ENCODE measurements at places on chromosomes 11 and 22. TPM values are rescaled to one million over a fixed set of nuclear protein-coding genes. Genes with fewer than 3 reads are reported as not detected.

Gene CYP2D6
- 2.8 TPM for polyA plus RNA-seq

GRCh38 chr11:62341588-62341987, 4.3 kb downstream of the ASRGL1 start:
- H3K36me3 ChIP-seq, result no peaks in the 10 kb centered on the region
- H3K27me3 ChIP-seq, result peaks cover 19% of the 10 kb centered on the region
- no peak for DNase-seq

- H3K4me3 ChIP-seq, result no peak overlapping the region
- DNase-seq, result no peak
- no peaks in the 10 kb centered on the region for H3K27me3 ChIP-seq
- no peaks in the 10 kb centered on the region for H3K36me3 ChIP-seq
Measured at GRCh38 chr11:134950692-134951304, 538.8 kb upstream of the B3GAT1 start.

DNA sequence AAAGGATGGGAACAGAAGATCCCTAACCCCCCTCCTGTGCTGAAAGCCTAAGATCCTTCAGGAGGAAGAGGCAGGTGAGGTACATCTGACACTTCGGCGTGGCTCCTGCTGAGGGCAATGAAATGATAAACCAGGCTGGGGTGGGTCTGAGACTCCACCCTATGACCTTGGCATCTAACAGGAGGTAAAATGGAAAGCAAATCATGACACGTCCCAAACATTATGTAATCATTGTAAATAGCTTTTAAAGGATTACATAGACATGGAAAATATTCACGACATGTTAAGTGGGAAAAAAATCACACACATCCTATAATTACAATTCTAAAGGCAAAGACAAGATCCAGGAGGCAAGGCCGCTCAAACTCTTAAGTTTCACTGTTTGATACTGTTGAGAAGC, 70.5 kb downstream of the LINC01488 start:
- no peak overlapping the region for H3K4me3 ChIP-seq
- no peaks in the 10 kb centered on the region for H3K36me3 ChIP-seq
- H3K4me1 ChIP-seq, result peaks cover 16% of the 10 kb centered on the region
- H3K27me3 ChIP-seq, result no peaks in the 10 kb centered on the region
- no peak overlapping the region for H3K27ac ChIP-seq

DNA sequence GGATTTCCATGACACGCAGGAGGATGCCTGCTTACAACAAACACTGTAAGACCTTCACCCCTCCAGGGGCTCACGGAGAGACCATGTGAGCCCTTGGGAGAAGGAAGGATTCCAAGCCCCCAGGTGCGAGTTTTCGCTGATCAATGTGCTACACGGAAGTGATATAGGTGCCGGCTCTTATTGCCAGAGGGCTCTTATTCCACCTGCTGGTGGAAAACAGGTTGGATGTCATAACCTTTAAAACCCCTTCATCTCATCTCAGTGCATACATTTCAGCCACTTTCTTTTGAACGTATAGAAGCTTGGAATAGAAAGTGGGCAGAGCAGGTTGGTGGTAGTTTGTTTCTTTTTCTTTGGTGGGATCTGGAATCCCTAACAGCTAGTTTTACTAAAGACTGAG, 25.8 kb downstream of the LAYN start:
- H3K4me1 ChIP-seq, result peaks cover 13% of the 10 kb centered on the region
- no peaks in the 10 kb centered on the region for H3K27me3 ChIP-seq
- no peaks in the 10 kb centered on the region for H3K36me3 ChIP-seq
- no peak overlapping the region for H3K4me3 ChIP-seq

DNA sequence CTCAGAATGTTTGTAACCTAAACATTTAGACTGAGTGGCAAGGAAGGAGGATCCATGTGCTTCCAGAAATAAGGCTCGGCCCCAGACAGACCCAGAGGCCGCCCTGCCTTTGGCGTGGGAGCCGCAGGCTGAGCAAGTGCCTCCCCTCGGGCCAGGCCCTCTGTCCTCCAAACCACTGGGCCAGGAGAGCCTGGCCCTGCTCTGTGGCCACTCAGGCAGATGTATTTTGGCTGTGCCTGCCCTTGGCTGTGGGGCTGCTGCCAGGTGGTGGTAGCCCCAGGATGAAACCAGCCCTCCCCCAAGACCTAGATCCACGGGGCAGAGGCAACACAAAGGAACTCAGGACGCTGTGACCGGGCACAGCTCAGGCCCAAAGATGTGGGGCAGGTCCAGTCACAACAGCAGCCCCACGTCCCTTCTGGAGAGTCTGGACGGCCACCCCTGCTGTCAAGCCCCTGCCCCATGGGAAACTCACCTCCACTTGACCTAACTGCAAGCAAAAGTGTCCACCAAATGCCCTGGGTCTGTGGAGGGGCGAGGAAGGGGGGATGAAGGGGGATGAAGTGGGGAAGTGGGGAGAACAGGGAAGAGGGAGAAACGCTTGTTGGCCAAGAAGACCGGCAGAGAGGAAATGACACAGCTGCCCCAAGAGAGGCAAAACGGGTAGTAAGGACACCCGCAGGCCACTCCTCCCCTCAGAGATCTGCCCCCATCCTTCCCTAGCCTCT, 24.0 kb downstream of the PISD start:
- H3K4me3 ChIP-seq, result no peak overlapping the region
- no peak for DNase-seq
- peaks cover 3% of the 10 kb centered on the region for H3K4me1 ChIP-seq
- no peaks in the 10 kb centered on the region for H3K27me3 ChIP-seq
- no peak overlapping the region for H3K27ac ChIP-seq

- no peak for DNase-seq
- peak overlapping the region; percentile 43 for H3K27ac ChIP-seq
- peaks cover 60% of the 10 kb centered on the region for H3K36me3 ChIP-seq
- no peaks in the 10 kb centered on the region for H3K27me3 ChIP-seq
- peaks cover 75% of the 10 kb centered on the region for H3K4me1 ChIP-seq
Measured at GRCh38 chr11:57306161-57306876, 18.4 kb downstream of the TNKS1BP1 start.

- peaks cover 31% of the 10 kb centered on the region for H3K4me1 ChIP-seq
- H3K27ac ChIP-seq, result peak within 1 kb of the TSS; percentile 72
- DNase-seq, result peak; percentile 55
- no peaks in the 10 kb centered on the region for H3K27me3 ChIP-seq
- H3K36me3 ChIP-seq, result peaks cover 22% of the 10 kb centered on the region
- H3K4me3 ChIP-seq, result peak within 1 kb of the TSS; percentile 87
Measured at GRCh38 chr11:71453037-71453917, at the start of gene NADSYN1. NADSYN1 (plus strand) TSS chr11:71453203; CDS start chr11:71453297, 94 bp downstream.

Gene OR52I1
- polyA plus RNA-seq, result not detected

GRCh38 chr11:67349457-67349856, 3.9 kb downstream of the POLD4 start:
- no peak overlapping the region for H3K4me3 ChIP-seq
- H3K27ac ChIP-seq, result no peak overlapping the region
- DNase-seq, result no peak
- H3K36me3 ChIP-seq, result no peaks in the 10 kb centered on the region
- H3K27me3 ChIP-seq, result no peaks in the 10 kb centered on the region

GRCh38 chr11:116310698-116311097, 462.1 kb downstream of the BUD13 start:
- peaks cover 5% of the 10 kb centered on the region for H3K4me1 ChIP-seq
- H3K36me3 ChIP-seq, result no peaks in the 10 kb centered on the region
- H3K4me3 ChIP-seq, result no peak overlapping the region

Gene OR6A2
- polyA plus RNA-seq, result 0.05 TPM

Gene BDNF
- 0.35 TPM for polyA plus RNA-seq

DNA sequence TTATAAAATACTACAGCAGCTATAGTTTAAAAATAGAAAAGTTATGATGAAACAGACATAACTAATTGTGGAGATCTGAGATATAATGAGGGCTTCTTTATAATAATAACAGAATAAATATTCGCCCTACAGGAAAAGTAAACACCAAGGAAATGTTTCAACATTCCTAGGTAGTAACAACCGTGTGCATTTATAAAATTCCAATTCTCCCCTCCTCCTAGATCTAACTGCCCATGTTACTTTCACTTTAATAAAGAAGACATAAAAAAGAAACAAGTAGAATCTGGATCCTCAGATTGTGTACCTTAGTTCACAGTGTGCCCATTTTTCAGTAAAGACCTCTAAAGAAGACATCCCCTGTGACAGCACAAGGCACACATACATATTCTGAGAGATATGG, 57.8 kb upstream of the MN1 start:
- no peak overlapping the region for H3K4me3 ChIP-seq
- H3K27me3 ChIP-seq, result no peaks in the 10 kb centered on the region
- no peaks in the 10 kb centered on the region for H3K4me1 ChIP-seq
- H3K36me3 ChIP-seq, result peaks cover 27% of the 10 kb centered on the region
- DNase-seq, result no peak
- no peak overlapping the region for H3K27ac ChIP-seq

- no peak overlapping the region for H3K27ac ChIP-seq
- H3K27me3 ChIP-seq, result peaks cover 32% of the 10 kb centered on the region
- H3K4me3 ChIP-seq, result no peak overlapping the region
- H3K4me1 ChIP-seq, result peaks cover 41% of the 10 kb centered on the region
- no peak for DNase-seq
- H3K36me3 ChIP-seq, result no peaks in the 10 kb centered on the region
Measured at GRCh38 chr11:57650739-57651090, 1.0 kb upstream of the YPEL4 start.

Gene CAVIN3
- 26.0 TPM for polyA plus RNA-seq

- peaks cover 22% of the 10 kb centered on the region for H3K4me1 ChIP-seq
- peaks cover 4% of the 10 kb centered on the region for H3K27me3 ChIP-seq
- no peak overlapping the region for H3K27ac ChIP-seq
Measured at GRCh38 chr11:125952973-125953372, 7.1 kb downstream of the VSIG10L2 start.

DNA sequence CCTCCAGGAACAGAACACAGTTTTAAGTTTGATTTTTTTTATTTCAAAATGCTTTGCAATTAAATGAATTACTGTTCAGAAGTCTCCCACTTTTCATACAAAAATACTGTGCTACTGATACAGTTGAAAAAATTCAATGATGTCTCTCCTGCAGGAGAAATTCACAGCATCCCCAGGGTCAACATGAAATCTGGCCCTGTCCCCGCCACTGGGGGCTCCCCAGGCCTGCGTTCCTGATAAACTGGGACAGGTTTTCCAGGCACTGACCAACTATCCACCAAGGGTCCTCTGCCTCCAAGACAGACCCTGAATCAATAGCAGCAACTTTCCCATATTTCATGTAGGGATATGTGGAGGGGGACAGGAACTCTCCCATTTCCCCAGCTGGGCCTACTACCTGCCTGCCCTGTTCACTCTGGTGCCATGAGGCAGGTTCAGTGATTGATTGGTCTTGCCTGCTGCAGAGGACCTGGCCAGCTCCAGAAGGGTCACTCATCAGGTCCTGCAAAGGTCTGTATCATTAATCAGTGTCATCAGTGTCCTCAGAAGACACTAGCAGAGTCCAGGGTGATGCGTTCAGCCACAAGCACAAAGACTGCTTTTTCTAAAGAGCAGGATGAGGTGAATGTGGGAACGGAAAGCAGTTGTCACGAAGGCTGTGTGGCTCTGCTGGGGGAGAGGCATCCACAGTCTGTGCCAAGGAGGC, 43.4 kb downstream of the PISD start:
- H3K4me1 ChIP-seq, result peaks cover 9% of the 10 kb centered on the region
- H3K36me3 ChIP-seq, result peaks cover 33% of the 10 kb centered on the region
- no peaks in the 10 kb centered on the region for H3K27me3 ChIP-seq
- no peak overlapping the region for H3K4me3 ChIP-seq

Gene GPHA2
- polyA plus RNA-seq, result not detected

Gene SYT8
- polyA plus RNA-seq, result 22.3 TPM

- peak overlapping the region; percentile 49 for H3K4me3 ChIP-seq
- DNase-seq, result no peak
- no peak overlapping the region for H3K27ac ChIP-seq
- H3K36me3 ChIP-seq, result no peaks in the 10 kb centered on the region
Measured at GRCh38 chr22:45268167-45268957, 16.4 kb upstream of the UPK3A start.

Gene TEX12
- polyA plus RNA-seq, result not detected

DNA sequence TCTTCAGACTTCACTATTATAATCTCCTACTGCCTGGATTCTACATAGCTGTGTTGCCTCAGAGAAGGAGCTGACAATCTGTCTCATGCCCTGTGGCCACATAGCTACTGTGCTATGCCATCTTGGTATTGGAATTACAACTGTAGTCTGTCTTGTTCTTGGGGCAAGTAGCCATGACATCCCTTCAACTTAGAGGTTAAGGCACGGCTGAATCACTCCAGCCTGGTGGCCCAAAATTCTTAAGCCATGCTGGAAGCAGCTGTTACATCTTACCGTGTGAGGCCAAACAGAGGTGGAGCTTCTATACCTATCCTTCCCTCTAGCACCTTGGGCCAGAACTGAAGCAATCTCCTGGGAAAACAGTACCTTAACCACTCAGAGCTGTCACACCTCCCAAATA, 14.8 kb downstream of the CARD18 start:
- H3K27me3 ChIP-seq, result no peaks in the 10 kb centered on the region
- H3K27ac ChIP-seq, result no peak overlapping the region
- H3K36me3 ChIP-seq, result no peaks in the 10 kb centered on the region
- no peak for DNase-seq
- H3K4me1 ChIP-seq, result no peaks in the 10 kb centered on the region

Gene SHANK3
- 1.8 TPM for polyA plus RNA-seq

DNA sequence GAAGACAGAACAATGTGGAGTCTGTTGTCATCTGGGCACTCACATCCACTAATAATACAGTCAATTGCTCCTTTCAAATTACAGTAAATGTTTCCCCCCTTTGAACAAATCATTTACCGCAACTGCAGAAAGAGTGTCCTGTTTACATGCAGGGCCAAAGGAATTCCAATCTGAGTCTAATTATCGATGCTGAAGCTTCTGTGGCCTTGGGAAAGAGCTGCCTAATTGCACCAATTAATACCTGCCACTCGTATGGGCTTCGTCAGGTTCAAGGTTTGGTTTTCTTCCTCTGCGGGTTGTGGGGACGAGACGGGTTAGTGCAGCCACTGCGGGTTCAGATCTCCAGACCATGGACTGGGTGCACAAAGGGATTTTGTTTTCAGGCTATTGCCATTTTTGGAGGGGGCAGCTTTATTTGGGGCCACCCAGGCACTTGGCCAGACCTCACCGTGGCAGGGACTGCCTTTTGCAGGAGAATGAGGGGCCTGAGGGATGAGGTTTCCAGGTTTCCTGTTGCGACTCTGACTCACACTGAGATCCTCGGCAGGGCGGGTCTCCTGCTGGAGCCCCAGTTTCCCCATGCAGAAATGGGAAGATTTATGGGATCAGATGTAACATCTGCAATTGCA, 147.6 kb downstream of the MIAT start:
- H3K4me3 ChIP-seq, result no peak overlapping the region
- peaks cover 6% of the 10 kb centered on the region for H3K4me1 ChIP-seq
- no peaks in the 10 kb centered on the region for H3K27me3 ChIP-seq
- DNase-seq, result no peak
- H3K36me3 ChIP-seq, result no peaks in the 10 kb centered on the region

- no peak for DNase-seq
- no peaks in the 10 kb centered on the region for H3K36me3 ChIP-seq
- H3K27ac ChIP-seq, result no peak overlapping the region
- H3K27me3 ChIP-seq, result peaks cover 33% of the 10 kb centered on the region
- no peak overlapping the region for H3K4me3 ChIP-seq
Measured at GRCh38 chr11:10678101-10678500, 15.5 kb downstream of the IRAG1 start.

Data from keratinocyte (primary cell).